Effector memory CD8-positive, alpha-beta T cell (primary cell): ENCODE measurements at places on chromosomes 4 and X.

DNA sequence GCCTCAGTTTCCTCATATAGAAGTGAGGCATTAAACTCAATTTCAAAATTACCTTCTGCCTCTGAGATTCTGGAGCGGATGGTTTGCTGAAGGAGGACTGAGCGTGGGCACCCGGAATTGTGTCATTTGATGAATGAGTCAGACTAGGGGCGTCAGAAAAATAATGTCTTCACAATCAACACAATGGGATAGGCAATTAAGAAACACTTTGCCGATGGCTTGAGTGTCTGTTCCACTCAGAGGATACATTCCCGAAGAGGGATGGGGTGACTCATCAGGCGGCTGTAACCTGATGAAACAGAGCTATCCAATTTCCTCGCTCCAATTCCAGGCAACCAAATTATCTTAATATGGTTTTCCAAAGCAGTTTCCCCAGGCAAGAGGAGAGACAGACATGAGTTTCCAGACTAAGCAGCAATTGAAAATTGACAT lies 1.2 kb upstream of the CHRNA9 start:
- H3K27me3 ChIP-seq: peaks cover 36% of the 10 kb centered on the region
- no peak overlapping the region for H3K27ac ChIP-seq
- no peaks in the 10 kb centered on the region for H3K4me1 ChIP-seq
- no peak overlapping the region for H3K4me3 ChIP-seq

GRCh38 chrX:40694802-40695201 lies 40.5 kb downstream of the MED14 start:
- peaks cover 2% of the 10 kb centered on the region for H3K4me1 ChIP-seq
- no peak for DNase-seq
- no peak overlapping the region for H3K4me3 ChIP-seq
- no peak overlapping the region for H3K27ac ChIP-seq

GRCh38 chr4:126548890-126549289 lies 1083.9 kb upstream of the INTU start:
- H3K36me3 ChIP-seq: no peaks in the 10 kb centered on the region
- H3K4me3 ChIP-seq: no peak overlapping the region
- H3K27me3 ChIP-seq: no peaks in the 10 kb centered on the region
- DNase-seq: no peak

GRCh38 chrX:40108162-40108958 lies 10.6 kb upstream of the BCOR start:
- no peak for DNase-seq
- H3K27ac ChIP-seq: no peak overlapping the region
- H3K4me1 ChIP-seq: peaks cover 5% of the 10 kb centered on the region

DNA sequence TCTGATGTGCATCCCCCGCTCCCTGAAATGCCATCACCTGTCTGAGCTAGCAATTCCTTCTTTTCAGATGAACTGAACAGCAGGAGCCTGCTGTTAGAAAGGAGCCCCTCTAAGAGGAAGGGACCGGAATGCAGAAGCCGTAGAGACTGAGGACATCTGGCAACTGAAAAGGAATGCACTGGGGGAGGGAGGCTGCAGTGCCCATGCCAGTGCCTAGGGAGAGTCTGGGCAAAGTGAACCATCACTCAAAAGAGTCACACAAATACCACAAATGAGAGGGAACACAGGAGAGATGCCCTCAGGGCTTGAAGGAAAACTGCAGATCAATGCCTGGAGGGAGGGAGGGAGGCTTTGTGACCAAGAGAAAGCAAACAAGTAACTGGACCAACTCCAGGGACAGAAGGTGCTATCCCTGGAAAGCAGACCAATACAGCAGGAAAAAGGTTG lies 93.9 kb upstream of the CBR4 start:
- H3K4me3 ChIP-seq: no peak overlapping the region
- no peak for DNase-seq
- H3K4me1 ChIP-seq: no peaks in the 10 kb centered on the region
- no peak overlapping the region for H3K27ac ChIP-seq

GRCh38 chr4:72295966-72296557 lies 264.3 kb downstream of the NPFFR2 start:
- no peak overlapping the region for H3K27ac ChIP-seq
- no peaks in the 10 kb centered on the region for H3K4me1 ChIP-seq
- no peak for DNase-seq
- H3K27me3 ChIP-seq: peaks cover 11% of the 10 kb centered on the region
- no peak overlapping the region for H3K4me3 ChIP-seq
- H3K36me3 ChIP-seq: no peaks in the 10 kb centered on the region

DNA sequence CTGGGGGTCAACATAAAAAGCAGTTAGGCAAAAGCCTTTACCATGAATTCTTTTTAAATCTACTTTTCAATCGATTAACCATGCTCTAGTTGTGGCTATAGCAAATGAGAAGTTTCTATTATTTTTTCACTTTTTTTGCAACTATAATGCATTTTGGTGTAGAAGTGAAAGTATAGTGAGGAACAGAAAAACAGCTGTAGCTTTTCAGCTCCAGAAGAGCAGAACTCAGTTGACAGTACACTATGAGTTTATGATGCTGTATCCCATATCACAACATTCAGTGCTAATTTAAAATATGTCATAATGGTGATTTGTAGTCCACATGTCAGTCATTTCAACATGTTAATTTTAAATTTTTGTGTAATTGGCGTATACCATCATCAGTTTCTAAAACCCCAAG lies 8.7 kb upstream of the MUC7 start:
- H3K27me3 ChIP-seq: no peaks in the 10 kb centered on the region
- no peaks in the 10 kb centered on the region for H3K36me3 ChIP-seq
- H3K4me1 ChIP-seq: no peaks in the 10 kb centered on the region
- H3K4me3 ChIP-seq: no peak overlapping the region
- no peak overlapping the region for H3K27ac ChIP-seq
- DNase-seq: no peak

- no peaks in the 10 kb centered on the region for H3K27me3 ChIP-seq
- peak overlapping the region; percentile 8 for H3K27ac ChIP-seq
- no peak for DNase-seq
- H3K4me3 ChIP-seq: no peak overlapping the region
- H3K36me3 ChIP-seq: no peaks in the 10 kb centered on the region
- no peaks in the 10 kb centered on the region for H3K4me1 ChIP-seq
These were observed 19.0 kb upstream of the USO1 start for GRCh38 chr4:75705198-75705977.

DNA sequence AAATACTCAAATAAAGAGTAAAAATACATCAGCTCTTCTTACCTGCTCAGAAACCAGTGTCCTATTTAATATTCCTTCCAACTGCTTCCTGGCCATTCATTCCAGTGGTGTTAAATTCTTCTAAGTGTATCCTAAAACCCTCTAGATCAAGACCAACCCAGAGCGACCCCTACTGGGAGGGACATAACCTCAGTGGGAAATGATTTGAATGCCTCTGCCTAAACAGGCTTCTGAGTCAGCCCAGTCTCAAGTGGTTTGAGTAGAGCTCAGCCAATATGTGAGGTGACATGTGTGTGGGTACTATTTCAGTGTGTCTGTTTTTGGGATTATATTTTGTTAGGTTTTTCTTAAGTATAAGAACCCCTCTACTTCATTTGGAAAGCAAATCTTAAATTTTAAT lies 133.6 kb upstream of the ARHGEF9 start:
- H3K27me3 ChIP-seq: no peaks in the 10 kb centered on the region
- H3K4me3 ChIP-seq: no peak overlapping the region

DNA sequence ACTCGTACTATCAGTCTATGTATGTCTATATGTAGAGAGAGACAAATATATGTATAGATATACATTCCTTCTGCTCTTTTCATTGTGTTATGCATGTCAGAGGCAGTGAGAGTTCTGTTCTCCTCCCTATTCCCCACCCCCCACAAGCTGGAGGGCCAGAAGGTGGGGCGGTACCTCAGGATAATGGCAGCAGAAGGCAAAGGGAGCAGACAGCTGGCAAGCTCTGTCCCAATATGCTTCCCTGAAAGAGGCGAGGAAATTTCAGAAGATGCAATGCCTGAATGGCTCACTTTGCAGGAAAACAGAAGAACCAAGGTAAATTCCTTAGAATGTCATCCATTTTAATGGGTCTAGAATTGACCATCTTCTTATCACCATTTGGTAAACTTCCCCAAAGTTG lies 114.4 kb downstream of the NAA11 start:
- H3K4me3 ChIP-seq: no peak overlapping the region
- H3K27ac ChIP-seq: no peak overlapping the region
- no peaks in the 10 kb centered on the region for H3K4me1 ChIP-seq
- DNase-seq: no peak

GRCh38 chr4:103887191-103887590 lies 167.4 kb upstream of the TACR3 start:
- no peaks in the 10 kb centered on the region for H3K36me3 ChIP-seq
- no peaks in the 10 kb centered on the region for H3K27me3 ChIP-seq
- no peak overlapping the region for H3K4me3 ChIP-seq

GRCh38 chr4:77662396-77662795 lies 56.8 kb downstream of the CXCL13 start:
- no peaks in the 10 kb centered on the region for H3K36me3 ChIP-seq
- DNase-seq: no peak
- no peak overlapping the region for H3K27ac ChIP-seq
- H3K27me3 ChIP-seq: peaks cover 5% of the 10 kb centered on the region
- no peak overlapping the region for H3K4me3 ChIP-seq

- no peak for DNase-seq
- H3K4me1 ChIP-seq: no peaks in the 10 kb centered on the region
These were observed 161.2 kb upstream of the AGTR2 start for GRCh38 chrX:116009346-116009745.

- no peak overlapping the region for H3K4me3 ChIP-seq
- H3K4me1 ChIP-seq: no peaks in the 10 kb centered on the region
- no peaks in the 10 kb centered on the region for H3K36me3 ChIP-seq
- H3K27me3 ChIP-seq: no peaks in the 10 kb centered on the region
These were observed 28.1 kb downstream of the SLC16A2 start for GRCh38 chrX:74449322-74449936.

GRCh38 chrX:130975947-130976346 lies 72.9 kb upstream of the ENOX2 start:
- no peaks in the 10 kb centered on the region for H3K27me3 ChIP-seq
- no peak overlapping the region for H3K27ac ChIP-seq
- no peaks in the 10 kb centered on the region for H3K4me1 ChIP-seq
- H3K36me3 ChIP-seq: peaks cover 3% of the 10 kb centered on the region

DNA sequence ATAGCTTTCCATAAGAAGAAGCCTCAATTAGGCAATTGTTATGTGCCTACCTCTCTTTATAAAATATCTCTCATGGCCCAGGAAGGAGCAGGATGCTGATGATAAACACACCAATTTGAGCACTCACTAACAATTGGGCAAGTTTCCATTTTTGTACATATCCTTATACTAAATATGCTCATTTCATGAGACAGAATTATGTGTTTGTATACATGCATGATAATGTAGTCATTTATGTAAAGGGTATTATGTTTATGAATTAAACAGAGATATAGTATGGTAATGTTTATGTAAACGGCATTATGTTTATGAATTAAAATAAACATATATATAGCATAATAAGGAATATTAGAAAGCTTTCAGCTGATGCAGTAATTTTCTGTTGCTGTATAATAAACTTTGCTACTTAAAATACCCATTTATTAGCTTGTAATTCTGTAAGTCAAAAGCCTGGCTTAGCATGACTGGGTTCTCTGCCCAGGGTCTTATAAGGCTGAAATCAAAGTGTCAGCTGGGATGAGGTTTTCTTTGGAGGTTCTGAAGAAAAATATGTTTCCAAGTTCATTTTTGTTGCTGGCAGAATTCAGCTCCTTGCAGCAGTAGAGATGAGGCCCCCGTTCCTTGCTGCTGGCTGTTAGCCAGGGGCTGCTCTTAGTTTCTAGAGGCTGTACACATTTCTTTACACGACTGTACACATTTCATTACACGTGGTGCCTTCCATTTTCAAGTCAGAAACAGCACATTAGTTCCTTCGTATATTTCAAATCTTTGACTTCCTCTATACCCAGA lies 89.0 kb downstream of the GLRA2 start:
- no peak overlapping the region for H3K27ac ChIP-seq
- H3K27me3 ChIP-seq: no peaks in the 10 kb centered on the region
- H3K4me1 ChIP-seq: no peaks in the 10 kb centered on the region
- DNase-seq: no peak
- H3K4me3 ChIP-seq: no peak overlapping the region

DNA sequence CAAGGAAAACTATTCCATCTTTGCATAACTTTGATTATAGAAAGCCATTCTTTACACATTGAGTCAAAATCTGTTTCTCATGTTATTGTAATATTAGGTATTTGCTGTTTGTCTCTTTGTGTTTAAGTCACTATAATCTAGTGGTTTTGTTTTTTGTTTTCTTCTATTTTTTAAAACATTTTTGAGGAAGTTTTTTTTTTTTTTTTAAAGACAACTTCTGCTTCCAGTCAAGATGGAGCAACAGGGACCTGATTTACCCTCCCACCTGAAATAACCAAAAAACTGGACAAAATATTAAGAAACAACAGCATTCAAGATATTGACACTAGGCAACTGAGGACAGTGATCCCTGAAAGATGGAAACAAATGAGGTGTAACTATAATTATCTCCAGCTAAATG lies 18.4 kb upstream of the NSUN7 start:
- peaks cover 3% of the 10 kb centered on the region for H3K36me3 ChIP-seq
- H3K27me3 ChIP-seq: peaks cover 11% of the 10 kb centered on the region
- H3K4me3 ChIP-seq: no peak overlapping the region
- H3K27ac ChIP-seq: no peak overlapping the region
- no peak for DNase-seq

- H3K4me1 ChIP-seq: peaks cover 15% of the 10 kb centered on the region
- no peak overlapping the region for H3K27ac ChIP-seq
- no peak overlapping the region for H3K4me3 ChIP-seq
- DNase-seq: no peak
- H3K36me3 ChIP-seq: peaks cover 2% of the 10 kb centered on the region
These were observed 8.7 kb downstream of the MSX1 start for GRCh38 chr4:4868040-4868757.

GRCh38 chr4:2535376-2536192 lies 863 bp upstream of the FAM193A start:
- H3K27ac ChIP-seq: peak overlapping the region; percentile 86
- H3K4me1 ChIP-seq: peaks cover 11% of the 10 kb centered on the region
- H3K36me3 ChIP-seq: peaks cover 27% of the 10 kb centered on the region
- DNase-seq: peak; percentile 28

DNA sequence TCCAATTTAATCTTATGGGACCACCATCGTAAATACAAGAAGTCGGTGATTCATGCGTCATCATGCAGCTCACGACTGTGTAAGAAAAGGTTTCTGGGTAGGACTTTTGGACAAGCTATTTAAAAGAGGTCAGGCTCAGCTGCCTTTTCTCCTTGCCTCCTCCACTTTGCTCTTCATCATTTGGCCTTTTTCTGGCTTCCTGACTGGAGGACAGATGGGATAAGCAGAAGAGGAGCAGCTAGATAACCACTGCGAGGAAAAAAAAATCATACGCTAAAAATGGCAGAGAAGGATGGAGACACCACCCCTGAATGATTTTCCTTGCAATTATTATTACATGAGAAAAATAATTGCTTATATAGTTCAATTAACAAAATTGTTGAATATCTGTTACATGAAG lies 294.3 kb upstream of the FSTL5 start:
- H3K4me3 ChIP-seq: no peak overlapping the region
- no peak for DNase-seq
- no peaks in the 10 kb centered on the region for H3K4me1 ChIP-seq
- H3K36me3 ChIP-seq: peaks cover 2% of the 10 kb centered on the region
- no peak overlapping the region for H3K27ac ChIP-seq
- H3K27me3 ChIP-seq: no peaks in the 10 kb centered on the region

DNA sequence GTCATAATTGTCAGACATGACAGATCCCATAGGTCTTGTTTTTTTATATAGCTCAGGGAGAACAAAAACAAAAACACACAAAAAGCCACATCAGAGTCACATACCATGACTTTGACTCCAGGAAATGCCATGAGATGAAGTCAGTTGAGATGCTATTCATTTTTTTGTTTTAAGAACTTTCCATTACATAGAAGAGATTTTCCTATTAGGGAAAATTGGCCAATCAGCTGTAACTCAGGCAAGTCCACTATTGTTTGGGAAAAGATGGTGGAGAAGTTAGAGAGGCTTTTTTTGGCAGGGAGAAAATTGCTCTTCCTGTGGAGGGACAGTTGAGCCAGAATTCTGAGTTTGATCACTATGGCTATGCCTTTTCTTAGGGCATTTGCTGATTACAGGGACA lies 72.6 kb downstream of the SMARCA5 start:
- H3K4me3 ChIP-seq: no peak overlapping the region
- H3K36me3 ChIP-seq: no peaks in the 10 kb centered on the region
- DNase-seq: no peak
